Upper lobe of right lung (tissue), 1 donor: ENCODE measurements at places on chromosomes 11 and 22. TPM values are rescaled to one million over a fixed set of nuclear protein-coding genes. Genes with fewer than 3 reads are reported as not detected.

DNA sequence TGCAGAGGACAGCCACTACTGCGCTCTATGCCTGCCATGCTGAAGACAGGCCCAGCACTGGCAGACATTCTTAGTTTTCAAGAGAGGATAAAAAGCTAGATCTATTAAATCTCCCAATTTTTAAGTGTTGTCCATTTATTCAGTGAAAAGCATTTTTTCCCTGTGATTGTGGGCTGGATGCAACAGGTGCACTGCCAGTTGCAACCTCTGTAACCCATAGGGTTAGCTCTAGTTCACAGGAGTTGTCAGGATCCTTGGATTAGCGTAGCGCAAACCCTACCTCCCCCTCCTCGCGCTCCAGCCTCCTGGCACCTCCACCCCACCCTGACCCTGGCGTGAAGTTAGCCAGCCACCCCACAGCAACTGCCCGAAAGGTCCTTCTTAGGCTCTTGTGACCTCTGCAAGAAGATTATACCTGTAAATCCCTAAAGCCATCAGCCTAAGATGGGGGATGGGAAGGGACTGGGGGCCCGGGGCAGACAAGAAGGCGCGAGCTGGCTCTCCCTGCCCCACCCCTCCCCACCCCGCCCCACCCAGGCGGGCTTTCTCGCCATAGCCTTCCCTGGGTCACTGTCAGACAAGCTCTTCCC lies 30.9 kb downstream of the EIF3F start:
- peaks cover 50% of the 10 kb centered on the region for H3K27me3 ChIP-seq
- no peaks in the 10 kb centered on the region for H3K36me3 ChIP-seq
- no peak overlapping the region for H3K4me3 ChIP-seq

GRCh38 chr22:31611061-31611760 lies 50.8 kb downstream of the PISD start:
- H3K27ac ChIP-seq, result peak overlapping the region; percentile 1
- no peaks in the 10 kb centered on the region for H3K27me3 ChIP-seq
- no peak for DNase-seq
- H3K36me3 ChIP-seq, result no peaks in the 10 kb centered on the region
- peaks cover 24% of the 10 kb centered on the region for H3K4me1 ChIP-seq

DNA sequence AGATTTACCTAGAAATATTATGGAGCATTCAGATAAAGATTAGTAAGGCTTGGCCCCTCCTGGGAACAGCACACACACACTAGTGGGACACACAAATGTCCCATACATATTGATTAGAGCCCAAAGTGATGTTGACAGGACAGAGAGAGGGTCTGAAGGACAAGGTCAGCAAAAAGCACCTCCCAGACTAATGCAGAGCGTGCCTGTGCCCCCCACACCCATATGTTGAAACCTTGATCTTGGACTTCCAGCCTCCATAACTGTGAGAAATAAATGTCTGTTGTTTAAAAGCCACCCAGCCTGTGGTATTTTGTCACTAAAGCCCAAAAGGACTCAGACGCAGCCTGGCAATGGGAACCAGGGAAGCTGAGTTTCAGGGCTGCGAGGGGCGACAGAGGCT lies 27.6 kb downstream of the LRFN4 start:
- no peaks in the 10 kb centered on the region for H3K36me3 ChIP-seq
- no peak for DNase-seq
- no peak overlapping the region for H3K4me3 ChIP-seq
- H3K27ac ChIP-seq, result no peak overlapping the region

DNA sequence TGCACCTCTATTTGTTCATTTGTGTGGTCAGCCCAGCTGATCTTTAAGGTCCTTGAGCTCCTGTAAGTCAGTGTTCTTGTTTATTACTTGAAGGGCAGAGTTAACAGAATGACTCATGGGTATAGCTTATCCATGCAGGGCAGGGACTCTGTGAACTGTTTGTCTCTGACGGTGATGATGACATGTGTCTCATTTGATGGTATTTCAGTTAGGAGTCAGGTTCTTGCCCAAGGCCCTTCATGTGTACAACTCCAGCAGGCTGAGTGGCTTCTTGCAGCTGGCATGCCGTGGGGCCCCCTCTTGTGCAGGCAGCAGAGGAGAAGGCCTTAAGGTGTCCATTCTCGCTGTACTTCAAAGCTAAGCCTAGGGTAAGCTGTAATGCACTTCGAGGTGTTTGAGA lies 165.1 kb downstream of the DBX1 start:
- H3K36me3 ChIP-seq, result no peaks in the 10 kb centered on the region
- peaks cover 5% of the 10 kb centered on the region for H3K4me1 ChIP-seq
- DNase-seq, result no peak
- H3K27ac ChIP-seq, result no peak overlapping the region
- no peaks in the 10 kb centered on the region for H3K27me3 ChIP-seq

- H3K27me3 ChIP-seq, result no peaks in the 10 kb centered on the region
- no peak overlapping the region for H3K4me3 ChIP-seq
- DNase-seq, result no peak
- H3K4me1 ChIP-seq, result no peaks in the 10 kb centered on the region
- H3K36me3 ChIP-seq, result no peaks in the 10 kb centered on the region
Observed at GRCh38 chr11:14927146-14927545, 35.1 kb upstream of the CYP2R1 start.

DNA sequence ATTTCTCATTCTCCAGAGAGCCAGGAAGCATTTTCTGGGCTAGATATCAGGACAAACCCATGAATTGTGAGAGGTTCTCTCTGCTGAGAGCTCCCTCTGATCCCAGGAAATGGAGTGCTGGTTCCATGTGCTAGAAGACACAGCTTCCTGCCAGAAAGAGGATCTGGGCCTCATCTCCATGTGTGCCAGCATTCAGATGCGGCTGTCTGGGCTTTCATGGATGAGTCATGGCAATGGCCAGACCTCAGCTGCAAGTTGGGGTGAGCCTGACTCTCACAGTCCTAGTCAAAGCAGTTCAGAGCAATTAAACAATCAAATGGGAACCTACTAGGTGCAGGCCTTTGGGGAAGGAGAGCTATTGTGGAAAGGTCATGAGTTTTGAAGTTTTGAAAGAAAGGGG lies 82.3 kb upstream of the EED start:
- DNase-seq, result no peak
- H3K4me1 ChIP-seq, result peaks cover 8% of the 10 kb centered on the region
- no peak overlapping the region for H3K4me3 ChIP-seq
- no peaks in the 10 kb centered on the region for H3K27me3 ChIP-seq
- H3K36me3 ChIP-seq, result no peaks in the 10 kb centered on the region

Gene CYP2D6
- total RNA-seq, result 1.0 TPM

- no peak for DNase-seq
- peaks cover 59% of the 10 kb centered on the region for H3K27me3 ChIP-seq
- no peak overlapping the region for H3K4me3 ChIP-seq
- H3K36me3 ChIP-seq, result no peaks in the 10 kb centered on the region
Observed at GRCh38 chr22:44329179-44329796, 16.5 kb upstream of the SHISAL1 start.

DNA sequence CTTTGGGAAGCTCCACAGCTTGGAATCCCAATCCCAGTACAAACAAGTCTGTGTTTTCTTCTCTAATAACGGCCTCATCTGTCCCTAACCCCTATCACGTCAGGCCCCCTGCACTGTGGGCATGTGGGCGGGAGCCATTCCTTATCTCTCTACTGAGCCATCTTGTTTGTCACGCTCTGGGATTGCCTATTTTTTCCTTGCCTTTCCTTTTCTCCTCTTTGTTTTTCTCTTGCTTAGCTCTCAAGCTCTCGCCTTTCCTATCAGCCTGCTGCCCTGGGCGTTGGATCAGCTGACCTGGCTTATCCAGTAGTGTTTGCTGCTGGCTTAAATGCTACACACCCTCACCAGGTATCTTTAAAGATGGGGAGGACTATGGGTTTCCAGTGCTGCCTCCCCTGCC lies 35.8 kb downstream of the ARHGAP1 start:
- DNase-seq, result peak; percentile 28
- H3K27ac ChIP-seq, result no peak overlapping the region
- no peaks in the 10 kb centered on the region for H3K4me1 ChIP-seq
- H3K36me3 ChIP-seq, result peaks cover 98% of the 10 kb centered on the region
- no peaks in the 10 kb centered on the region for H3K27me3 ChIP-seq

Gene SCUBE1
- 36.0 TPM for total RNA-seq

GRCh38 chr22:19147195-19147780 lies 2.8 kb downstream of the GSC2 start:
- no peak overlapping the region for H3K27ac ChIP-seq
- no peak overlapping the region for H3K4me3 ChIP-seq
- H3K36me3 ChIP-seq, result peaks cover 4% of the 10 kb centered on the region
- peaks cover 45% of the 10 kb centered on the region for H3K27me3 ChIP-seq

GRCh38 chr11:20051469-20052399 lies 108.5 kb downstream of the DBX1 start:
- H3K27ac ChIP-seq, result peak overlapping the region; percentile 51
- DNase-seq, result no peak
- H3K36me3 ChIP-seq, result peaks cover 33% of the 10 kb centered on the region
- H3K4me3 ChIP-seq, result no peak overlapping the region

- DNase-seq, result no peak
- H3K4me3 ChIP-seq, result no peak overlapping the region
- no peaks in the 10 kb centered on the region for H3K36me3 ChIP-seq
- peaks cover 44% of the 10 kb centered on the region for H3K27me3 ChIP-seq
Observed at GRCh38 chr11:2134022-2135010, 4.9 kb downstream of the IGF2 start.

DNA sequence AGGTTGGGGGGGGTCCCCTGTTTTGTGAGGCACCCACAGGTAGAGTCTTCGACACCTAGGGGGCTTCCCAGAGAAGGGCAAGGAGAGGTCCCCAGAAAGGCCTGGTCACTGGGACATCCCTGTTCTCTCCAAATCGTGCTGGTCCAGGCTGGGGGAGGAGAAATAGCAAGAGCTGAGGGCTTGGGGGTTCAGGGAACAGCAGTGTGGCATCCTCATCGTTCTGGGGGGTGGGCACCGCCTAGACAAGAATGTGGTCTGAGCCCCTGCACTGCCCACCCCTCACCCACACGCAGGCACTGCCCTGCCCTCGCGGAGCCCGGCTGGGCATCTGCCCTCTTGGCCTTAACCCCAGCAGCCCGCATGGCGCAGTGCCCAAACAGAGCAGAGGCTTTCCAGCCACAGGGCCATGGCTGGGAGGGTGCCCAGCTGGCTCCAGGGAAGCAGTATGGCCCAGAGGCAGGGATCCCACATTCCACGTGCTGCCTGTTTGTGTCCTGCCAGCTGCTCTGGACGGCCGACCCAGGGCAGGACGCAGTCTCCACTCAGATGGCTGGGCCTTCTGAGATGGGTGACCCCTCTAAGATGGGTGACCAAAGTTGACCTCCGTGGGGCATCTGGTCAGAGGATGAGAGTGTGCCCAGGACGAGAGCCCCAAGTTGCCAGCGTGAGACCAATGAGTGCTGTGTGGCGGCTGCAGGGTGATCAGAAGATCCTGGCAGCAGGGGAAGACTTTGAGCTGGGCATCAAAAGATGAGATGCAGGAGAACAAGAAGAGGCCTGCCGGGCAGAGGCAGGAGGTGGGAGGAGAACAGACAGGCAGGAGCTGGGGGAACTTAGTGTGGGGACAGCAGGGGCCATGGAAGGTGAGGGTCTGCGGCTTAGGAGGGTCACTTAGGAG lies 14.4 kb downstream of the SCARF2 start:
- no peak overlapping the region for H3K4me3 ChIP-seq
- peaks cover 8% of the 10 kb centered on the region for H3K27me3 ChIP-seq
- H3K36me3 ChIP-seq, result peaks cover 4% of the 10 kb centered on the region

DNA sequence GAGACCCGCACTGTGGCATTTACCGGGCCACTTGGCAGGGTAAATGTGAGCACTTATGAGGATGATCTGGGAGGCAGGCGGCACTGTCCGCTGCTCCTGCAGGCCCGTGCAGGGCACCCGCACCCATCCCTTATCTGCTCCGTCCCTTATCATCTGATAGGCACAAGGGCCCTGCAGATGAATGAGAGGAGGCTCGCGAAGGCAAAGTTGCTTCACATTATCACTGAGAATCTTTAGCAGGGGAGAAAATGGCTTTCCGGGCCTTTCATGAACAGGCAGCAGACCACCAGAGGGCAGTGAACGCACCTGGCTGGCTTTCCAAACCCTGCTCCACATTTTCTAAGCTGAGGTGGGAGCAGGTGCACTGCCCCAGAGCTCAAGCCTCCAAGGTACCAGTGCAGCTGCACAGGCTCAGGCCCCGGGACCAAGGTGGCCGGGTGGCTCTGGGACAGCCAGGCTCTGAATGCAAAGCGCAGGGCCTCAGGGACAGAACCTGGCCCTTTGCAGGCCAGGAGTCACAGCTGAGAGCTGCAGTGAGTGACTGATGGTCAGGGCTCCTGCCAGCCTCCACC lies 165.6 kb downstream of the SHANK2 start:
- H3K4me3 ChIP-seq, result no peak overlapping the region
- no peak for DNase-seq
- H3K27me3 ChIP-seq, result no peaks in the 10 kb centered on the region
- H3K27ac ChIP-seq, result no peak overlapping the region

DNA sequence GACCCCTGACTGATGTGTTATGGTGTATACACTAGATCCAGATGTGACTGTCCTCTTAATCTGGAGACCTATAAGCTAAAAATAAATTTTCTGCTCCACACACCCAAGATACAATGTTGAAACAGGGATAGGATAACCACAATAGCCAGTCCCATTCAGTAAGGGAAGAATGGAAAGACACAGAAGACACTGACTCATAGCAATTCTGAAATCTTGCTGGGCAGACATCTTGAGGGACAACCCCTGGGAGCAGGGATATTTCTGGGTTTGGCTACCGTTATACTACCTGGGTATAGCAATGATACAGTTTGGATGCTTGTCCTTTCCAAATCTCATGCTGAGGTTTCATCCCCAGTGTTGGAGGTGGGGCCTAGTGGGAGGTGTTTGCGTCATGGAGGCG lies 93.9 kb downstream of the BUD13 start:
- H3K27ac ChIP-seq, result no peak overlapping the region
- no peak overlapping the region for H3K4me3 ChIP-seq
- DNase-seq, result no peak
- H3K27me3 ChIP-seq, result no peaks in the 10 kb centered on the region

Gene SAA2
- total RNA-seq, result 4.2 TPM

Gene KCNK7
- total RNA-seq, result 1.3 TPM

DNA sequence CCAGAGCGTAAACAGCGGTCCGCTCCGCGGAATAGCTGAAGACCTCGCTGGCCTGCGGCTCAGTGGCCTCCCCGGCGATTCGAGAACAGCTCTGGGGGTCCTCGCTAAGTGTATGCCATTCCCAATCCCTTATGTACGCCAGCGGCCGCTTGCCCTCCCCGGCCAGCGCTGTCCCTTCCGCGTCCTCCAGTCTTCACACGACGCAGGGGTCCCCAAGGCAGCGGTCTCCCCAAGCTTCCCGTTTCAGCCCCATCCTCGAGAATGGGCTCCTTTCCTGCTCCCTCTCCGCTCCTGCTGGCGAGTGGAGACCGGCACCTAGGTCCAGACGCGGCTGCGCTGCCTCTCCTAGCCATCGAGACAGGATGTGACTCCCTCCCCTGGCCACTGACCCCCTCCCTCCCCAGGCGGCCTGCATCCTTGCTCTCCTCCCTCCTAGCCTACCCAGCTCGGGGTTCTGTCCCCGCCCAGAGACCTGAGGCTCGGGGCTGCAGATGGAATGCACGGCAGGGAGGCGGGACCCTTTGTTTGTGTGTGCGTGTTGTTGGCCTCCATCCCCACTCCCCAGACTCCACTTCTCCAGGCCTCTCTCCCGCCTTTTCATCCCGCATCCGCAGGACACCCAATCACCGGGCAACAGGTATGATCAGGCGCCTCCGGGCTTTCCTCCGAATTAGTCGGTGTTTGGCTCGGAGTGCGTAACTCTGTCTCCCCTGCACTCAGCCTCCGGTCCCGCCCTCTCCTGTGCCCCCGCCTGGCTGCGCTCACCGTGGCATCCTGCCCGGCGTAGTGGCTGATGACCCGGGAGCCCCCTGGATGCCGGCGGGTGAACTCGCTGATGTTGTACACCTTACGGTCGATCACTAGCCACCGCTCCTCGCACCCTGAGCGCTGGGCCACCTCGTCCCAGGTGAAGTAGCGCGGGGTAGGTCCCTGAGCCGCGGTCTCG lies 740 bp downstream of the FADS1 start:
- H3K4me3 ChIP-seq, result peak overlapping the region; percentile 70
- H3K36me3 ChIP-seq, result peaks cover 21% of the 10 kb centered on the region
- H3K27me3 ChIP-seq, result no peaks in the 10 kb centered on the region
- H3K27ac ChIP-seq, result peak overlapping the region; percentile 97
- peak; percentile 84 for DNase-seq

Gene APOL4
- total RNA-seq, result 14.3 TPM
